ENCODE measurements at places on chromosomes 5 and 9.

DNA sequence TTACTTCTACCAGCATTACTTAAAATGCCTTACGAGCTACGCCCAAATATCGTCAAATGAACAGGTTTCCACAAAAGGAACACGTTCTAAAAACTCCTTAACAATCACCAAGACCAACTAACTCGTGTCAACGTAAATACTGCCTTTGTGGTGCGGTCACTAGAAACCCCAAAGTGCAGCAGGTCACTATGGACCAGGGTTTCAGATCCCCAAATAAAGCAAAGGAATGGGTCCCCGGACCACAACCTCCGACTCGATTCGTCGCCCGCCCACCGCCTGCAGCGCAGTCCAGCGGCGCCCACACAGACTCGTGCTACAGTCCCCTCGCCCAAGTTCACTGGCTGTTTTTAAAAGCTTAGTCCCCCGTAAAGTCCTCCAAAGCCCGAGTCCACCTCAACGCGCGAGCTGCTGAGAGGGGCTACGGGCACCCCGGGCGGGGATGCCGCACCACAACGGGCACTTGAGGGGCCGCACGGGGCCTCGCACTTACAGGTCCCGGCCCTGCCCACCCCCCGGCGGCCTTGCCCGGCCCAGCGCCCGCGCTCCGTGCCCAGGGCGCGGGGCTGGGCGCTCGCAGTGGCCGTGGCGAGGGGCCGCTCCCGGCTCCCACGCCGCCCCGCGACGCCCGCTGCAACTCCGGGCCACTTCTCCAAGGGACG is 1.1 kb downstream of the NFIB start:
- DNase-seq = no peak

GRCh38 chr9:13107008-13107407 is 172.5 kb downstream of the MPDZ start:
- DNase-seq = no peak

DNA sequence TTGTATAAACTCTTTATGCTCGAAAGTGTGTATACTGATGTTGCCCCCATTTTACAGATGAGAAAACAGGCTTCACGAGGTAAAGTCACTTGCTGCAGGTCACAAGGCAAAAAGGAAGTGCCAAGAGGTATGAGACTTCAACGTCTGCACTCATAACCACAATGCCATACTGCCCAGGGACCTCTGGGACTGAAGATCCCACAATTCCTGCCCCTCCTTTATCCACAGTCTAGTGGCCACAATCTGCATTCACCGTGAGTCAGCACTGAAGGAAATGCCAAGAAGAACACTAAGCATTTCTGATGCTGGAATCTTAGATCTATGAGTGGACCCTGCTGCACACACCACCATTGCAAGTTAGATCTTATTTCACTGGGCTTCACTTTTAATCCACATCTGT is 37.3 kb downstream of the MED27 start:
- no peak for DNase-seq

- no peak for DNase-seq
These were observed 46.7 kb upstream of the CER1 start for GRCh38 chr9:14769230-14769571.

- no peak for DNase-seq
These were observed 122.9 kb upstream of the IL12B start for GRCh38 chr5:159453209-159453608.

GRCh38 chr5:14265570-14265969 is 122.4 kb downstream of the TRIO start:
- DNase-seq = no peak

- no peak for DNase-seq
These were observed 5.1 kb upstream of the ELAVL2 start for GRCh38 chr9:23830929-23831730.

DNA sequence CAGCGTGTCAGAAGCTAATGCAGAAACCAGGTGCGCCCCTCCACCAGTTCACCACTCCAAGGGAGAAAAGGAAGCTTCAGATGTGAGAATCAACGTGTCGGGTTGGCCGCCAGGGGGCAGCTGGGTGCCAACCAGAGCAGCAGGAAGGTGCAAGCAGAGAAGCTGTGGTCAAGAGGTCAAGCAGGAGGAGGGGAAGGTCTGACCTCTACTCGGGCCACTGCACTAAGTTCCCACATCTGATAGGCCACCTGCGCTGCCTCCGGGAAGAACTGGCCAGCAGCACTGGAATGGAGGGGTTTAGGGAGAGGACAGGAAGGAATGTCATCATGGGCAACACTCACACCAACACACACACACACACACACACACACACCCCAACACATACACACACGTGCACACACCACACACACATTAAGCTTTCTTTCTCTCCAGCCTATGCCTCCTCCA is 31.4 kb downstream of the ANXA6 start:
- DNase-seq = peak; percentile 69

- no peak for DNase-seq
These were observed 73.9 kb downstream of the PBX3 start for GRCh38 chr9:125821078-125821477.
